ENCODE measurements at places on chromosomes 1 and 21.
A peak's percentile ranks its signal among the peaks of the same experiment; 100 is the strongest.

- ATAC-seq, result no peak
Observed at GRCh38 chr1:197393105-197393504, 125.1 kb downstream of the CRB1 start.

DNA sequence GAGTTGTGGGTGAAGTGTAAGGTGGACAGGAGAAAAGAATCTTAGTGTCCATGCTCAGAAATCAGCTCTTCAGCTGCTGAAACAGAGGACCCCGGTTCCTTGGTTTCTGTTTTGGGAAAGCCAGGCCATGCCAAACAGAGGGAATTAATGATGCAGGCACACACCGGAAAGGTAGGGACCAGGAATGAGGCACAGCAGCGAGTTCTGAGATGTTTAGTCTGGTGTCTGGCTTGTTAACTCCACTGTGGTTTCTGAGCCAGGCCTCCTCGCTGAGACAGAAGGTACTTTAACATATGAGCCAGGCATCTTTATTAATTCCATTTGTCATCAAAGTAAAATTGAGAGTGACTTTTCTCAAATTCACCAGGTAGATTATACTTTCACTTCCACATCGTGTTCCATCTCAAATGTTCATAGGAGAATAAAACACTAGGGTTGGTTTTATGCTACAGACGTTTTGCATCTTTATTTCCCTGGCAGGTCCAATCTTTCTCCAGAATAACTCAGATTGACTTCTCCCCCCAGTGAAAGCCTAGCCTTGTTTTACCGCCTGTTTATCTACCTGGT is 23.5 kb downstream of the LRRC8D start:
- no peak for ATAC-seq

GRCh38 chr1:155086128-155086741 is 7.6 kb downstream of the EFNA3 start:
- peak; percentile 11 for ATAC-seq

- ATAC-seq, result no peak
Observed at GRCh38 chr1:32870615-32871363, at the start of gene FNDC5. FNDC5 (minus strand) TSS chr1:32870912.

DNA sequence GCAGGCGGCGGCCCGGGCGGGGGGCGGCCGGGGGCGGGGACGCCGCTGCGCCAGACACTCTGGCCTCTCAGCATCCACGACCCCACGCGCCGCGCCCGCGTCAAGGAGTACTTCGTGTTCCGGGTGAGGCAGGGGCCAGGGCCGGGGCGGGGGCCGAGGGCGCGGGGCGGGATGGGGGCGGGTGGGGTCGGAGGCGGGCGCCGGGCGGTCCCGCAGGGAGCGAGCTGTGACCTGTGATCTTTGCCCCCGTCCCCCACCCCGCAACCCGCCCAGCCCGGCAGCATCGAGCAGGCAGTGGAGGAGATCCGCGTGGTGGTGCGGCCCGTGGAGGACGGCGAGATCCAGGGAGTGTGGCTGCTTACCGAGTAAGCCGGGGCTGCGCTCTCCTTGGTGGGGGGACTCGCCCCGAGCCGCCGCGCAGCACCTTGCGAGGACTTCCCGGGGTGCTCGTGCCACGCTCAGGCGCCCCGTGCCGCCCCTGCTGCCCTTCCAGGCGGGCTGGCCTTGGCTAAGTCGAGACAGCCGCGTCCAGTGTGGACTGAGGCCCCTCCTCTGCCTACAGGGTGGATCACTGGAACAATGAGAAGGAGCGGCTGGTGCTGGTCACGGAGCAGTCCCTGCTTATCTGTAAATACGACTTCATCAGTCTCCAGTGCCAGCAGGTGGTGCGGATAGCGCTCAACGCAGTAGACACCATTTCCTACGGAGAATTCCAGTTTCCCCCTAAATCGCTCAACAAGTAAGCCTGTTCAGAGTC is 514 bp downstream of the TPRG1L start:
- ATAC-seq, result peak; percentile 33

- ATAC-seq, result no peak
Observed at GRCh38 chr1:38918568-38918967, 23.1 kb downstream of the RHBDL2 start.

DNA sequence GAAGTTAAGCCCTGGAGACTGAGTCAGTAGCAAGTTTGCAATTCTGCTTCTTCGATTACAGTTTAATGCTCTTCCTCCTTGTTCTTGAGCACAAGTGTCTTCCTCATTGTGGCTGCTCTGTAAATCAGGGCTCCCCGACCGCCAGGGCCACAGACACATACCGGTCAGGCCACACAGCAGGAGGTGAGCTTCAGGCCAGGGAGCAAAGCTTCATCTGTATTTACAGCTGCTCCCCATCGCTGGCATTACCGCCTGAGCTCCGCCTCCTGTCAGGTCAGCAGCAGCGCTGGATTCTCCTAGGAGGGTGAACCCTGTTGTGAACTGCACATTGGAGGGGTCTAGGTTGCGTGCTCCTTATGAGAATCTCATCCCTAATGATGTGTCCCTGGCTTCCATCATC is 1.7 kb upstream of the TRAPPC10 start:
- no peak for ATAC-seq

GRCh38 chr1:15684468-15685291 is 560 bp downstream of the PLEKHM2 start:
- ATAC-seq, result no peak

DNA sequence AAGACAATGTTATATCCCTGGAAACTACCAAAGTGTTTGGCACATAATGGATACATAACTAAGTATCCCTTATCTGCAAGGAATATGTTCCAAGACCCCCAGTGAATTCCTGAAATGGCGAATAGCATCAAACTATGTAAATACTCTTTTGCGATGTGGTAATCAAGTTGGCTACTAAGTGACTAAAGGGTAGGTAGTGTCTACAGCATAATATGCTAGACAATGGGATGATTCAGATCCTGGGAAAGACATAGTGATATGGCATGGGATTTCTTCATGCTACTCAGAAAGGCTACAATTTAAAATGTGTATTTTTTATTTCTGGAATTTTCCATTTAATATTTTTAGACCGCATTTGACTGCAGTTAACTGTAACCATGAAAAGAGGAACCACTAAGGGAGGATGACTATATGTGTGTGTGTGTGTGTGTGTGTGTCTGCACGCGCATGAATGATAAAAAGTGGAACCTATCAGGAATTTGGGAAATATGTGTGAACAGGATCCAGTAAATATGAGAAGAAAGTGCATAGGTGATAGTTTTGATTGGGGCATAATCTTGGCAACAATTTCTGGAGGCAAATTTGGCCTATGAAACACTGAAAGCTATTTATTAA is 1899.9 kb downstream of the NCAM2 start:
- no peak for ATAC-seq

DNA sequence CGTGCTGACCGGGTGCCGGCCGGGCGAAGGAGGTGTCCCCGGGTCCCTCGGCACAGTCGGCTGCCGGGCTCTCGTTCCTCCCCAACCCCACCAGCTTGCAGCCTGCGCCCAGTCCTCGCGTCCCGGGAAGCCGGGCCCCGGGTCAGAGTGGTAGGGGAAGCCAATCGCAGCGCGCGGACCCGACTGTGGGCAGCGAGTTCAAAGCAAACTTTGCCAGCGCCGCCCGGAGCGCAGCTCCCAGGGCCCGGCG is 328 bp downstream of the MYCL start:
- peak; percentile 2 for ATAC-seq

DNA sequence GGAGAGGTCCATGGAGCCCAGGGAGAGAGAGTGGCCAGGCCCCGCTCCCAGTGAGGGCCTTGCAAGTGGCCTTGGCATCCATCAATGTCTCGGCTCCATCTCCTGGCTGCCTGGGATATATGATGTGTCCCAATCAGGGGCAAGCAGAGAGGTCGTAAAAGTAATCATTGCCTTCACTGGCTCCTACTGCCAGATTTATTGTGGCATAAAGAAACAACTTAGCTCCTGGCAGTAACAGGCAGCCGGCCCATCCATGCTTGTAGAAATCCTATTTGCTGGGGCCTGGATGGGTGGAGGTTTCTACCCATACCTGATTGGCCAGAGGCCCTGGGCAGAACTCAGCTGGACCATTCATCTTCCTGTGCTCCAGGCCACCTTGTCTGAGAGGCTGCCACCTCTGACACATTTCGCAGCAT is 272.6 kb downstream of the MATN1 start:
- no peak for ATAC-seq

- no peak for ATAC-seq
Observed at GRCh38 chr1:175564723-175565122, 178.7 kb downstream of the TNR start.

DNA sequence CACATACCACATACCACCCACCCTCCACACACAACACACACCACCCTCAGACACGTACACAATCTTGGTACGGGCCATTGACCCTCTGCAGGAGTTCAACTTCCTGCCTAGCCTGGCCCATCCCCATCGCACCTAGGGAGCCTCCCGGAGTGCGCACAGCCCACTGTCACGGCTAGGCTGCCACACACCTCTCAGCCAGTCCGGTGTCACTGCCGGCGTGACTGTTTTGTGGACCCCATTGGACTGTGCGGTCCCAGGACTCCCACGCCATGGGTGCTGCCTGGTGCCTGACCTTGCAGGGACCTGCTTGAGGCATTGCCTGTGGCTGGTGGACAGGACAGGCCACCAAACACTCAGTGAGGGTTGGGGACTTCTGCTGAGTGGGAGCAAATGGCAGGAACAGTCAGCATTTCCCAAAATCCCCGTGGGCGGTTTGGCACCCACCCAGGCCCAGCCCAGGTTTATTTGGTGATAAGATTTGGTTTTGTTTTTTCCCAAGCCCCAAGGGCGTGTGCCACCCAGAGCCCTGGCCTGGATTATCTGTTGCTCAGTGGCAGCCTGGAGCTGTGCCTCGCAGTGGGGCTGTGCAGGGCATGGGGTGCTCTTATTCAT is 27.7 kb downstream of the RAB7B start:
- ATAC-seq, result peak; percentile 34

DNA sequence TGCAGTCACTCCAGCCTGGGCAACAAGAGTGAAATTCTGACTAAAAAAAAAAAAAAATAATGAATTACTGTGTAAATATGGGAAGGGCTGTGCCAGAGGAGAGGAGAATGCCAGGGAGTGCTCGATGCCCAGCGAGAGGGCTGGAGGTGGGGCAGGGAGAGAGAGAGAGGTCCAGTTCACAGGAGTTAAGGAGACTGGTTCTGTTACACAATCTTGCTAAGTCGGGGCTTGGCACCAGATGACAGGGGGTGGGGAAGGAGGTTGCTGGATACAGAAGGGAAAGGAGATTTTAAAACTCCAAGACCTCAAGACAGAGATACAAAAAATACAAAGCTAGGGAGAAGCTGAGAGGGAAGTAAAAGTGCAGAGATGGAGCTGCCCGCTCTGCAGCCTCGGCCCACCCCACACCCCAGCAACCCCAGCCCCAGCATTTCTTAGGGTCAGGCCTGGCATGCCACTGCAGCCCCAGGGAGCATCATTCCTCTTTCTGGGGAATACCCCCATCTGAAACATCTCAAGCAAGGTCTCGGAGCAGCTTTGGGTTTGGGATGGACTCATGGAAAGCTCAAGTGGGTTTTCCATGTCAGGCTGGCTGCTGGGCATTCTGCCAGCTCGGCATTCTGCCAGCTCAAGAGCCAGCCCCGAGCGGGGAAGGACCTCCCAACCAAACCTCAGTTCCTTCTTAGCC is 991 bp downstream of the SELENBP1 start:
- ATAC-seq, result peak; percentile 35

- ATAC-seq, result peak; percentile 44
Observed at GRCh38 chr1:39110882-39111281, 84.7 kb downstream of the NDUFS5 start.

DNA sequence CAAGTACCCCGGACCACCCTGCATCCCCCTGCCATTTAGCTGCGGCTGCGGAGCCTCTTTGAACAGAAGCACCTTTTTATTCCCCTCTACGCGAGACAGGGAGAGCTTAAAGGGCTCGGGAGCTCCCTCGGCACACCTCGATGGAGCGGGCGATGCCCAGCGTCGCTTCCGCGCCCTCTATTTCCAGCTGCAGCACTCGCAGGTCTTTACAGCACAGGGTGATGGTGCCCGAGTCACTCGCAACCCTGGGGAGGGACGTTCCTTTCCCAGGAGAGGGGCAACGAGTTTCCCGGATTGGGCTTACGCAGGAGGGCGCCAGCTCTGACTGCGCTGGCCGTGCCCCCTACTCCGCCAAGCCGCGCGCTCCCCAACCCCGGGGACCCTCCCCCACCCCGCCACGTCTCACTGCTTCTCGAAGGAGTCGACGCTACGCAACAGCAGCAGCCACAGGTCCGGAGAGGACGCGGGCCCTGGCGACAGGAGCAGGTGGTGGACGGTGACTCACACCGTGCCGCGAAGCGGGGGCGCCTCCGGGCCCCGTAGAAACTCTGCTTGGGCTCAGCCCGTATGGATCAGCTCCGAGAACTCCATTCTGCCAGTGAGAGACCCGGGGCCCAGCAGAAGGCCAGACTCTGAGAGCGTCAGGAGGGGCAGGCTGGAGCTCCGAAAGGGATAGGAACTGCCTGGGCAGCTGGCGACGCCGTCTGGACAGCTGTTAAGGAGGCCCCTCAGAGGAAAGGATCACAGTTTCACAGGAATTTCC is 5.8 kb upstream of the FAM167B start:
- peak; percentile 53 for ATAC-seq

All from esophagus mucosa (tissue), 1 donor.